Activated CD4-positive, alpha-beta T cell treated with anti-CD3 and anti-CD28 coated beads for 48 hours (primary cell): ENCODE measurements at places on chromosomes 16 and 17.

GRCh38 chr16:80637621-80638020, 96.8 kb downstream of the DYNLRB2 start:
- DNase-seq: no peak

- no peak for DNase-seq
Measured at GRCh38 chr17:49997301-49997650, 2.3 kb upstream of the DLX3 start.

- DNase-seq: peak; percentile 75
Measured at GRCh38 chr16:30551781-30552180, 6.4 kb downstream of the ZNF764 start.

- no peak for DNase-seq
Measured at GRCh38 chr17:57672971-57673370, 72.1 kb downstream of the CCDC182 start.

- no peak for DNase-seq
Measured at GRCh38 chr17:81927152-81927652, 333 bp downstream of the MAFG start.

GRCh38 chr17:58304750-58305486, 23.7 kb downstream of the TSPOAP1 start:
- DNase-seq: no peak

DNA sequence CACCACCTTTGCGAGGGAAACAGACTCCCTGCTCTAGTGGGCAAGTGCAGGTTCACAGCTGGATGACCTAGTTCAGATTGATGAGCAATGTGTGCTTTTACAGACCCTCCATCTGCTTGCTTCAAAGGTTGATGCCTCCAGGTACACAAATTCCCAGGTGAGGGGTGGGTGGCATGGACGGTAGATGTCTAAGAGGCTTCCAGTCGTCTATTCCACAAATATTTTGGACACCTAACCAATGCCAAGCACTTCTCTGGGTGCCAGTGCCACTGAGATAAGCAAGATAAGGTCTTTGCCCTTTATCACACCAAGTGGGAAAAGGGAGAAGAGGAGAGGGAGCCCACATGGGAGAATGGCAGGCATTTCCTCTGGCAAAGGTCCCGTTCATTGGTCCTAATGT, 316.6 kb upstream of the CDH5 start:
- DNase-seq: no peak

- DNase-seq: no peak
Measured at GRCh38 chr16:17252064-17252463, 218.7 kb downstream of the XYLT1 start.

GRCh38 chr16:30474074-30474452, 1.5 kb downstream of the ITGAL start:
- no peak for DNase-seq

GRCh38 chr17:4127555-4127954, 15.3 kb downstream of the ZZEF1 start:
- DNase-seq: no peak

GRCh38 chr16:17469741-17470181, 999 bp downstream of the XYLT1 start:
- peak; percentile 51 for DNase-seq

DNA sequence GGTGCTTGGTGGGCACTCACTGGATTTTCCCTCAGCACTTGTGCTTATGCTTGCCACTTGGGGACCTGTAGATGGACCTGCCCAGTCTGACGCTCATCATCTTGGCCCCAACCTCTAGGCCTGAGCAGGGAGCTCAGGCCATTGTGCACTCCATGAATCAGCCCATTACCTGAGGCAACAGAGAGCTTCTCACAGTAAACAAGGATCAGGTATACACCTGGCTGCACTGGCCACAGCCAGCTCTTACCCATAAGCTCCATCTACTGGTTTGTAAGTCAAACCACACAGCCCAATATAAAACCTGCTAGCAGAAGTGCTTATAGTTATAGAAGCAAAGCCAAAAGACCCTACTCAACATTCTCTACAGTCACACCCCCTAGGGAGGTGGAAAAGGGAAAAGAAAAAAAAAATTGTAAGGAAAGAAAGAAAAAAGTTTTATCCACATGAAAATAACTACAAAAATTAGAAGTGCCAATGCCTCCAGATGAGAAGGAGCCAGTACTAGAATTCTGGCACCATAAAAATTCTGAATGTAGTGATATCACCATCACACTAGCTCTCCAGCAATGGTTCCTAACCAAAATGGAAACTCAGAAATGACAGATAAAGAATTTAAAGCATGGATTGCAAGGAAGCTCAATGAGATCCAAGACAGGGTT, 87.8 kb upstream of the CDH5 start:
- DNase-seq: no peak

DNA sequence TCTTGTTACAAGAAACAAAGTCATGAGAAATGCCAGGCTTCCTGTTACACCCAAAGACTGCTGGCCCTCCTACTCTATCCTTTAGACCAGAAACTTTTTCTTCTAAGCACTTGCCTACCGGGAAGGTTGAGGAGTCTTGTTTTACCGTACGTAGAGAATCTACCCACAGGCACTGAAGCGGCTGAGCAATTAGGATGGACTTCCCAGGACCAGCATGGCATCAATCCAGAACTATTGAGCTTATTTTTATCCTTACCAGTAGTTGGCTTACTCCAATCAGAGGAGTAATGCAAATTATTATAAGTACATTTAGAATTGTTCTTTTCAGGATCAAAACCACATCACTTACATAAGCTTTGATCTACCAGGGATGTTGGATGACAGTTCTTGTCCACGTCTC, 25.6 kb downstream of the CEP95 start:
- DNase-seq: no peak

DNA sequence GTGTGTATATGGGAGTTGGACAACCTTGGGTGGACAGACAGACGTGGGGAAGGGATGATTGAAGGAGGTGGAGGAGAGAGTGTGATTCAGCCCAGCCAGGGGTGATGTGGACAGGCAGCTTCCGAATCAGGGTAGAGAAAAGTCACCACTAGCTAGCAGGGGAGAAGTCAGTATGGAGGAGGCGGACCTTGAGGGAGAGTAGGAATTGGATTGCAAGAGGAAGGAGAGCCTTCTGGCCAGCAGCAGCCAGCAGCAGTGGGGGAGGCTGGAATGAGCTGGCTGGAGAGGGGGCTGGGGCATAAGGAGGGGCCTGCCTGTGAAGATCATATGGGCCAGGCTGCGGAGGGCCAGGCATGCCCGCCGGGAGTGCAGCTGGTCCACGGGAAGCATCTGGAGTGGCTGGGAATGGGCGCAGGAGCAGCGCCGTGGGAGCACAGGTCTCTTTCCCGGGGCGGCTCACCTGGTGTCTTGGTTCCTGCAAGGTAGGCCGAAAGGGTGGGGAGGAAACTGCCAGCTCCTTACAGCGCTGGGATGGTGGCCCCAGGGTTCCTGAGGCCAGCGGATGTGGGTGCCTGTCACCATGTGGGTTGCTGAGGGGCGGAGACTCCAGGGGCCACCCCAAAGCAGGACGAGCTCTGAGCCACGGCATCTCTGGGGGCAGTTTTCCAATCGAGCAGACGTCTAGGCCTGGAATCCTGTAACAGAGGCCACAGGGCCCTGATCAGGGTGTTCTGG, 235.3 kb downstream of the SEC14L1 start:
- DNase-seq: peak; percentile 85

GRCh38 chr16:90035902-90036301, 16.6 kb upstream of the DBNDD1 start:
- DNase-seq: no peak

DNA sequence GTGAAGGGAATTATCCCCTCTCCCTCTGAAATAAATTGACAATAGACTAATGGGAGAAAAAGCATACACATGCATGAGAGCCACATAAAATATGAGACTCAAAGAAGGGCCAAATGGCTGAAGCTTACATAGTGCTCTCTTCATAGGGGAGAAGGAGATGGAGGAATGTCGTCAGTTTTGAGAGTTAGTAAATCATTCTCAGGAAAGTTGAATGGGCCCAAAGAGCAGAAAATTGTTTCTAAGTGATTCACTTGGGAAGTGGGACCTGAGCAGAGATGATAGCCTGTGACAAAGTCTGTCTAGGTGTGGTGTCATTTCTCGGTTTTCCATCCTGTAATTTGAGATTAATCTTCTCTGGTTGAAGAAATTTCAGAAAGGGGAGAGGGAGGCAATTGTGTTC, 35.0 kb downstream of the BCAS3 start:
- DNase-seq: no peak

GRCh38 chr16:17633181-17633951, 162.6 kb upstream of the XYLT1 start:
- DNase-seq: no peak

DNA sequence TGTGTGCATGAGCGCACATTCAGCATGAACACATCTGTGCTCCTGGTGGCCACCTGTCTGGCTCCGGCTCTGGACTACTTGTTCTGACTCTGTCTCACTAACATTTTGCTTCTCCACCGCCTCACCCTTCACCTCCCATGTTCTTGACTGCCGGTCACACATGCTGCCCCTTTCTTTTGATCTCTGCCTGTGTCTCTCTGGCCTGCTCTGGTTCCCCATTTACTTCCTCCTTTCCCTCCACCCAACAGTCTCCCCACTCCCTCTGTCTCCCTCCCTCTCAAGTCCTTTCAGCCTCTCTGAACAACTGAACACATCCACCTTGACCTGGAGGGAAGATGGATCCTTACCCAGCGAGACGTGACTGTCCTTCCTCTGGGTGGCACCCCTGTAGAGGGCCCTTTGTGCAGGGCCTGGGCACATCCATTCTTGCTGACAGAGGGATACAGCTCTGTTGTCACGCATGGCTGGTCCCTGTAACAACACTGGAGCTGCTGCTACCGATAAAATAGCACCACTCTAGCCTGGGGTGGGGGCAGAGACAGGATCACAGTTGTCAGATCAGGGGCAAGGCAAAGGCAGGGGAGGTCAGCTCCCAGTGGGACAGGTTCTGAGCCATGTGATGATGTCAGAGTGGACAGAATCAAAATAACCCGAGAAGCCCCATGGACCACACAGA, 11.0 kb downstream of the ZSCAN32 start:
- no peak for DNase-seq

DNA sequence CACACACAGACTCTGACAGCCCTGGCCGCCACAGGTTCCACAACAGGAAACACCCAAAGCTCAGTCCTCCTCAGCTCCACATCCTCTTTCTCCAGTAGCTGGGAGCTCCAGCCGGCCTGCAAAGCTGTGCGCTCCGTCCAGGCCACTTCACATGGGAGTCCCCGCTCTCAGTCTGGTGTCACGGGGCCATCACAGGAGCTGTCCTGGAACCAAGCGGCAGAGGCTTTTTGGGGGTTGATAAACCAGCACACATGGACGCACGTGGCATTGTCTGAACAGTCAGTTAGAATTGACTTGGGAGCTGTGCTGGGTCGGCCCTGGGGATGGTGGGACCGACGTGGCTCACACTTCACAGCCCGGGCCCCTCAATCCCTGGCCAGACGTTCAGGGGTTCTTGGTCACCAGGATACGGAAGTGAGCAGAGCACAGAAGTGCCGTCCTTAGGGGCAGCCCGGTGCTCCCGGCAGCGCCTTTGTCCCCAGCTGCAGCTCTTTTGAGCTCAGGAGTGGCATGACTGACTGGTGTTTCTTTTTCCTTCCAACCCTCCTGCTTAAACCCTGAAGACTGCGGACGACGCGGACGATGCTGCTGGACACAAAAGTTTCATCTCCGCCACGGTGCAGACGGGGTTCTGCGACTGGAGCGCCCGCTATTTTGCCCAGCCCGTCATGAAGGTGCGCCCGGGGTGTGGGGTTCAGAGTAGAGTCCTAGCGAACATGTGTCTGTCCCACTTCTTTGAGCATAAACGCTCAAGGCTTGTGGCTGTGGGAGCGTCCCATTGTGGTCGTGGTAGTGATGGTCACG, 66.6 kb upstream of the CHMP6 start:
- no peak for DNase-seq

- DNase-seq: no peak
Measured at GRCh38 chr16:55138298-55138697, 185.7 kb upstream of the IRX6 start.

DNA sequence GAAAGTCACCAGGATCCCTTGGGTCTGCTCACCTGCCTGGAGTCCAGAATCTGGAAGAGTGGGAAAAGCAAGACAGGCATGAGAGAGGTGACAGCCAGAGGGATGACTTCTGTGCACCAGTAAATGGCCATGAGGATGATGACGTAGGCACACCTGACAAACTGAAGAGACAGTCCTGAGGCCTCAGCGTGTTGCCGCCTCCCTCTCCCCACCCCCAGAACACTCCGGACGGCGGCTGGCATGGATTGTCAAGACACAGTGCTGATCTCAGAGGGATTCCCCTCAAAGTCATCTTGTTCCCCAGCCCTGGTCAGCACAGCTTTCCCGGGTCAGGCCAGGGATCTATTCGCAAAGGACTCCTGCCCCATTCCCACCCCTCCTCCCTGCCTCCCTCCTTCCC, 6.2 kb downstream of the SLC13A5 start:
- no peak for DNase-seq

GRCh38 chr16:48408688-48409087, 23.5 kb upstream of the SIAH1 start:
- no peak for DNase-seq

GRCh38 chr16:583470-583814, 6.4 kb upstream of the RAB40C start:
- DNase-seq: no peak

DNA sequence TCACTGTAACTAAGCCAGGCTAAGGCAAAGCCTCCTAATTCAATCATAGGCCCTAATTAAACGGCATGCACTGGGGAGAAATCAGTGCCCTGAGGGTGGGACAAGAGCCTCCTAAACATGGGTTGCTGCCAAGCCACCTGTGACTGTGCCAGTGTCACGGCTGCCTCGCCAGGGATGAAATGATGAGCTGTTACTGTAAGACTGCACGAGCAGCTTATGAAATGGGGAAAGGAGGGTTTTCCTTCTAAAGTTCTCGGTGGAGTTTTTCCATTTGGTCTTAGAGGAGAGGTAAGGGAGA, 12.7 kb downstream of the TMEM11 start:
- no peak for DNase-seq

GRCh38 chr16:83969771-83970429, 1.9 kb downstream of the NECAB2 start:
- DNase-seq: no peak

DNA sequence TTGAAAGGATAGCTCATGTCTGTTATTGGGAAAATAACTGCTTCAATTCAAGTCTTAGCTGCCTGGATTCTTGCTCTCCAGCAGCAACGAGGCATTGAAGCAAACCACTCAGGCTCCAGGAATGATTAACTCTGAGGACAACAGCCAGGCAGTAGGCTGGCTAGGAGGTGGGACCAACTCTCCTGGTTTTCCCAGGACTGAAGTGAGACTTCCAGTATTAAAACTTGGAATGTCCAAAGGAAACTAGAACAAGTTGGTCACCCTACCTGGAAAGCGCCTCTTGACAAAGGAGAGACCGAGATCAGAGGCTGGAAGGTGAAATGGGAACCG, 100.7 kb downstream of the SALL1 start:
- no peak for DNase-seq

DNA sequence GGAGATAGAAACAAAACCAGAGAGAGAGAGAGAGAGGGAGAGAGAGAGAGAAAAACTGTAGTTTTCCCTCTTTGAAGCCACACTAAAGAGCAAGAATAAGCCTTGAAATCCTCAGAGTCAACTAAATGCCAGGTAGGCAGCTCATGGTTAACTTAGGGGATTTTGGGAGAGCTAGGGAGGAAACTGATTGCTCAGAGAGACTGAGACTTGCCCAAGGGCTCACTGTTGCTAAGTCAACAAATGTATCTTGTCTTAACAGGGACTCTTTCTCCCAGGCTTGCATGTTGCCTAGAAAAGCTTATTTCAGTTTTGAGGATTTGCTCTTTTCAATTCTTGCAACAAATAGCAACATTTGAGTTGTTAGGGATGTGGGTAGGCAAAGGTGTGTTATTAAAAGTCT, 4.5 kb upstream of the SLC5A11 start:
- DNase-seq: no peak
